ENCODE measurements at places on chromosomes 1 and 21.

DNA sequence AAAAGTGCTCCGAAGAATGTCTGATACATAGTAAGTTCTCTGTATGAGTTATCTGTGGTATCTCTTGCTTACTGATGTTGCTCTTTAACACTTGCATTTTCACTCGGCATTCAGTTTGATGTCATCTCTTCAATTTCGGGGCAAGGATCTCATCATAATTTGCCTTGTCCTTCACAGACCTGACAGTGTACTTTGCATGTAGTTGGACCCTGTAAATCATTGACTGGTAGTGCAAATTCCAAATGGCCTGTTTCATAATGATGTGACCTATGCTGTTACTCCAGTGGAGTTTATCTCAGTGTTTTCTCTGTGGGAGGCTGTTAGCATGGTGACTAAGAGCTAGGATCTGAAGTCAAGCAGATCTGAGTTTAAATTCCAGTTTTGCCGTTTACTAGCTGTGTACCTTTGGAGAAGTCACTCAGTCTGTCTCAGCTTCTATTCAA, 34.2 kb upstream of the ABCD3 start:
- DNase-seq, result no peak

DNA sequence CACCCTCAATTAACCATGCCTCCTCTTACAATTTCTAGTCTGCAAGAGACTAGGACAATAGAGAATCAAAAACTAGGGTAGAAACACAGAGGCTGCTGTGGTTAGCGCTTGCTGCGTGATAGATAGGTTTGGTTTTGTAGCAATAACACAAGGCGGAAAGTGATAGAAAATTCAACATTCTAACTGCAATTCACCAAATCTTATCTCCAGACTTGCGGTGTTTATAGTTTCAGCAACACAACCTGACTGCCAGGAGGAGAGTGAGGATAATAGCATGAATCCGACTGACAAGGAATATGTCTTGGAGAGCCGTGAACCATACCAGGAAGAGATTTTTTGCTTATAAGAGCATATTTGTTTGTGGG, 30.7 kb upstream of the IFNAR2 start:
- no peak for DNase-seq

DNA sequence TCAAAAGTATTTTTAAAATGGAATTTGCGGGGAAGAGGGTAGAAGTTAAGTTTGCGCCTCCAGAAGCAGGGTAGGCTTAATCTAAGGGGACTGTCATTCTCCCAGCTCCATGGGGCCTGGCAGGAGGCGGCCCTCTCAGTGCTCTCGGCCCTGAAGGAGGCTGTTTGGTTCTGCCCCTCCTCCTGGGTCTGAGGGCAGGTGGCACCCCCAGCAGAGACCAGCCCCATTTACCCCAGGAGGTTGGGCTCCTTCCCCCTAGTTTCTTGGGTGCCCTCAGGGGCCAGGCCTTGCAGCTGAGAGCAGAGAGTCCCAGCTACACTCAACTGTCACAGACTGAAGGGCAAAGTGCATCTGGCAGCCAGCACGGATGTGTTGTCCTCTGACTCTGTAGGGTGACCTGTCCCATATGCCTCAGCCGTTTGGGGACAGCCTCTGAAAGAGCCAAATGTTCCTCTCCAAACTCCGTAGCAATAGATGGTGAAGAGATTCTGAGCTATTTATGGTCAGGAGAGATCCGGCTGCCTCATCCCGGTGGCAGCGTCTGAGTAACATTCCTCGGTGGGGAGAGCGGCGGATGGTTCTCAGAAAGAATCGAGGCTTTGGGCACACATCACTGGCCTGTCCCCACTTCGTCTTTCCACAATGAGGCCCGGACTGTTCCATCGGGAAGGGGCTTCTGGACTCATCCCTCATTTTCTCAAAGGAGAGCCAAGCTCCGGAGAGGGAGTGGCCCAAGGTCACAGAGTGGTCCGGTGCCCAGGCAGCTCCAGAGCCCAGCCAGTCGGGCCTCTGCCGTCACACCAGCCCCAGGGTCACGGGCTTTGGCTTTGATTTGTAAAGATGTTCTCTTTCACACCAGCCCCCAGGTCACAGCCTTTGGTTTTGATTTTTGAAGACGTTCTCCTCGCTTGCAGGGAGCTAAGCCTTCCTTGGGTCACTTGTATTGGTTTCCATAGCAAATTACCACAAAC, 424.2 kb upstream of the VAMP3 start:
- DNase-seq, result no peak

DNA sequence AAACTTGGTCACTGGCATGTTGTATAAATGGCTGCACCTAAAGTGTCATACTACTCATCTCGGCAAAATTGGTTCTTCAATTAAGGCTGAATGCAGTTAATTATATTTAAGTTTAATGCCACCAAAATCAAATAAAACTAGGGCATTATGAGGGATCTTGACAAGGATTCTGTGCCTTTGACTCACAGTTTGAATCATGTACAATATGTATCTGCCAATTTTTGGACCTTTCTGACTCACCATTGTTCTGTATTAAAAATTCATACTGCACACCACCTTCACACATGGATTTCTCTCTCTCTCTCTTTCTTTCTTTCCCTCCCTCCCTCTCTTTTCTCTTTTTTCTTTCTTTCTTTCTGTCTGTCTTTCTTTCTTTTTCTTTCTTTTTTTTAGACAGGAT, 14.1 kb upstream of the STXBP3 start:
- no peak for DNase-seq

- no peak for DNase-seq
Measured at GRCh38 chr1:40955266-40955665, 24.2 kb upstream of the CTPS1 start.

DNA sequence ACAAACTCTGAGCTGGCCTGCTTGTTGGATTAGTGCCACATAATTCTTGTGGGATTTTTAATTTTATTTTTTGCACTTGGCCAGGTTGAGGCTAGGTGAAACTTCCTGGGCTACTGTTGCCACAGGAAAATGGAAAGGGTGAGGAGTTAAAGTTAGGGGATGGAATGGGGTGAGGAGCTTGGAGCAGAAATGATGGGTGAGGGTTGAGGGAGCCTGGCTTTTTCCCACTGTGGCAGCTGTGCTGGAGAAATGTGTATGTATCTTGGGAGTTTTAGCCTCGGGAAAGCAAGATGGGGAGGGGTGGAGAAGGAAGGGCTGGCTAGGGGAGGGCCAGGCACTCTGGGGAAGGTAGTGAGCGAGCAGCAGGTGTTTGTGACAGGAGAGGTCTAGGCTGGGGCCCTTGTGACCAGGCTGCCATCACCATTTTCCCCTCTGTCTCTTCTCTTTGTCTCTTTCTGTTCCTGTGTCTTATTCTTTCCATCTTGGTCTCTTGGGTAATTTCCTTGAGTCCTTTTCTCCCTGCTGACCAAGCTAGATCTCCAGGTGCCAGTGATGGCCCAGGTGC, 2.0 kb downstream of the ZNF687 start:
- DNase-seq, result no peak

Measured in right hindlimb (tissue), 1 donor.